Activated CD8-positive, alpha-beta T cell treated with anti-CD3 and anti-CD28 coated beads for 36 hours (primary cell): ENCODE measurements at places on chromosomes 5 and 9. TPM values are rescaled to one million over a fixed set of nuclear protein-coding genes. Genes with fewer than 3 reads are reported as not detected.
A peak's percentile ranks its signal among the peaks of the same experiment; 100 is the strongest.

Gene PGM5
- total RNA-seq: not detected

Gene PCDHGA7
- not detected for total RNA-seq

GRCh38 chr9:126614088-126614454, 343 bp downstream of the LMX1B start:
- H3K4me3 ChIP-seq: no peak overlapping the region
- peaks cover 29% of the 10 kb centered on the region for H3K4me1 ChIP-seq
- DNase-seq: no peak
- H3K36me3 ChIP-seq: no peaks in the 10 kb centered on the region

Gene IFNA2
- not detected for total RNA-seq

DNA sequence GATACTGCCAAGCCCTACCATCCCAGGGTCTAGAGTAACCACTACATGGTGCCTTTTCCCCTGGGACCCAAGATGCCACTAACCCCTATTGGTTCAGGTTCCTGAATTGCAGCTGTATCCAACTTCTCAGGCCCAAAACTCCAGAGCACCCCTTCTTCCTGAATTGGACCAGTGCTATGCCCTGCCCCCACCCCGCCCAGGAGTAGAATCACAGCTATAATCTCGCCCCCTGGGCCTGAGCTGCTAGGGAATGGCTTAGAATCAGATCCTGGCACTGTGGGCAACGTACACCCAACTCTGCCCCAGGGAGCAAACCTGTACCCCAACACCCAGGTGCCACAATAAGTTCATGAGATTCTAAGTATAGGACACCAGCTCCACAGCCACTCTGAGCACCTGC, 206.3 kb downstream of the CACNA1B start:
- DNase-seq: no peak
- peaks cover 17% of the 10 kb centered on the region for H3K27me3 ChIP-seq
- H3K4me3 ChIP-seq: no peak overlapping the region
- no peaks in the 10 kb centered on the region for H3K4me1 ChIP-seq
- peaks cover 4% of the 10 kb centered on the region for H3K36me3 ChIP-seq

DNA sequence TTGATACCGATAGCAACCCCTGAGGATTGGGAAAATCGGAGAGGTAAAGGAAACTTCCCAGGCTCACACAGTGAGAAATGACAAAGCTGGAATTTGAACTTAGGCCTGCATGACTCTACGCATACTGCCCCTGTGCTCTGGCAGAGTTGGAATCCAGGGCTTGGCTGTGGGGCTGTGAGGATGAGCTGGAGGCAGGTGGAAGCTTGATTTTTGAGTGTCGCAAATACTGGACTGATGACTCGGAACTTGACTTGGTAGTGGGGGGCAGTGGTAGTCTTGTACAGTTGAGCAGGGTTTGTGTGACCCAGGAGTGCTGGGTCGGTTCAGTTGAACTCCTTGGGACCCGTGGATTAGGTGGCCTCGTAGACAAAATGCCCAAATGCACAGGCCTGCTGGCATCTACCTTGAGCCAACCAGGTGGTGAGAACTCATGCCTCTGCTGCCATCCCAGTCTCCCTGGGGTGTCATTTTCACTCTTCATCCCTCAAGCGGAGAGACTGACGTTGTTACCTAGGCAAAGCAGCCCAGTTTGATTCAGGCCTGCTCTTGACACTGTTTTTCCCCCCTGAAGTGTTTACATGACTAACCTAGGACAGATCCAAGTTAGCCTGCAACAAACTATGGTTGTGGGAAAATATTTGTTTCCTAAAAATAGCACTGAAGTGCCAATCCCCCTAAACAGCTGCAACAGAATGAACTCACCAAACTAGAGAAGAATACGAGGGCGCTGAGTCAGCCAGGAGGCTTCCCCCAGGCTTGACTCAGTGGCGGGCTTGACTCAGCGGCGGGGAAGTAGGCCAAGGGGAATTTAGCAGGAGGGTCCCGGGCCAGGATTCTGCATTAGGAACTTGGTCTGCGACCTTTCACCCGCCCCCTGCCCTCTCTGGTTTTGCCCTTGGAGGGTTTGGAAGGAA, 45.7 kb upstream of the ORM1 start:
- no peaks in the 10 kb centered on the region for H3K36me3 ChIP-seq
- DNase-seq: no peak
- peaks cover 1% of the 10 kb centered on the region for H3K27me3 ChIP-seq

DNA sequence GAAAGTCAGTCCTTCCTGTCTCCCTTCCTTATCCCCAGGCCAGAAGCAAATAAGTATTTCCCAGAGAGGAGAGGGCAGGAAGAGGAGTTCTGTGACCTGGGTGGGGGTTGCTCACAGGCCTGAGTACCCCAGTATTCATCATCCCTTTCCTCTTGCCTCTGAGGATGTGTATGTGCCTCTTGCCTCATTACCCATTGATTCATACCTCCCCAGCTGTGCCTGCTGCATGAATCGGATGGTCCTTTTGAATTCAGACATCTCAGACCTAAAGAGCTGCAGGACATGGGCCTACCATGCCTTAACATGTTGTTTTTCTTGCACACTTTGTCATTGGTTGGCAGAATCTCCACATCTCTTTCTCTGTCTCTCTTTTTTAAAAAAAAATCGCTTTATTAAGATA, 112.8 kb upstream of the SHB start:
- H3K27ac ChIP-seq: no peak overlapping the region
- no peak overlapping the region for H3K4me3 ChIP-seq
- H3K4me1 ChIP-seq: peaks cover 4% of the 10 kb centered on the region
- H3K36me3 ChIP-seq: no peaks in the 10 kb centered on the region
- DNase-seq: no peak

DNA sequence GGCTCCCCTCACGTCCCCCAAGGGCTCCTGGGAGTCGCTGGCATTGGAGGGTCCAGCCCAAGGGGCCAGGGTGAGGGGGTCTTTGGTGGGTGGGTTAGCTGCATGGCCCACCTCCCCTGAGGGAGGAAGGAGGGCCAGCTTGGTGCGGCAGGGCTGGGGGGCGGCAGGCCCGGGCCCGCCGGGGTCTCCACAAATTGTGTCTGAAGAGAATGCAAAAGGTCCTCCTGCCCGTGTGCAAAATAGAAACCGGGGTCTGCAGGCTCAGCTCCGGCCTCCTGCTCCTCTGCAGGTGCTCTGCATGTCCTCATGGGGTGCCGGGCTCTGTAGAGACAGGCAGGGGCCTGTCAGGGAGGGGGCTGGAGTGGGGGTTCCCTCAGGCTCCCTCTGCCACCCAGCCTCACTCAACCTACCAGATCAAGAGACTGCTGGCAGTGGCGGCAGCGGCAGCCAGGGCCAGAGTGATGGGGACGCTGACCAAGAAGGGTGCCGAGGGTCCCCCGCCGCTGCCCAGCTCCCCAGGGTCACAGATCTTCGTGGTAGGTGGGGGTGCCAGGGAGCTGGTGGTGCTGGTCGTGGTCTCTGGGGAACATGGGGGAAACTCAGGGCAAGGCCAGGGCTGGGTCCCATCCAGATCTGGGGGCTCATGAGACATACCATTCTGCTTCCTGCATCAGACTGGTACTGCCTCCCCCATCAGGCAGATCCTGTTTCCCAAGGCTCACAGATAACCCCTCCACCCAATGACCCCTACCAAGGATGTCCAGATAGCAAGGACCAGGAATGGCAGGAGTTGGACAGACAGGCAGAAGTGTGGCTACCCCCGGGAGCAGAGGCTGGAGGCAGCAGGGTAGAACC, 29.2 kb upstream of the ENHO start:
- H3K4me3 ChIP-seq: no peak overlapping the region
- H3K27me3 ChIP-seq: peaks cover 17% of the 10 kb centered on the region
- no peak for DNase-seq

DNA sequence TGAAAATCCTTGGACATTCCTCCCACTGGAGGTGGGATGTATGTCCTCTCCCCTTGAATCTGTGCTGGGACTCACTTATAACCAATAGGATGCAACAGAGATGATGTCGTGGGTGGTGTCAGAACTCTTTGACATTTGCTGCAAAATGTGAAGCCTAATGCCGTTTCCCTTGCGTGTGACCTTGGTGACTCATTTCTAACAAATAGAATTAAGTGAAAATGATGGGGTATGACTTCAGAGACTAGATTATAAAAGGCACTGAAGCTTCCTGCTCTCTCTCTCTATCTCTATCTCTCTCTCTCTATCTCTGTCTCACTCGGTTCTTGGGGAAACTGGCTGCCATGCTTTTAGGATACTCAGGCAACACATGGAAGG, 126.1 kb upstream of the STC2 start:
- H3K27ac ChIP-seq: no peak overlapping the region
- H3K27me3 ChIP-seq: peaks cover 3% of the 10 kb centered on the region
- DNase-seq: peak; percentile 3
- H3K4me1 ChIP-seq: no peaks in the 10 kb centered on the region
- no peak overlapping the region for H3K4me3 ChIP-seq

- DNase-seq: no peak
- no peaks in the 10 kb centered on the region for H3K36me3 ChIP-seq
- H3K27ac ChIP-seq: no peak overlapping the region
- no peaks in the 10 kb centered on the region for H3K27me3 ChIP-seq
- H3K4me1 ChIP-seq: no peaks in the 10 kb centered on the region
- no peak overlapping the region for H3K4me3 ChIP-seq
Measured at GRCh38 chr9:19429595-19429994, 20.8 kb downstream of the ACER2 start.

DNA sequence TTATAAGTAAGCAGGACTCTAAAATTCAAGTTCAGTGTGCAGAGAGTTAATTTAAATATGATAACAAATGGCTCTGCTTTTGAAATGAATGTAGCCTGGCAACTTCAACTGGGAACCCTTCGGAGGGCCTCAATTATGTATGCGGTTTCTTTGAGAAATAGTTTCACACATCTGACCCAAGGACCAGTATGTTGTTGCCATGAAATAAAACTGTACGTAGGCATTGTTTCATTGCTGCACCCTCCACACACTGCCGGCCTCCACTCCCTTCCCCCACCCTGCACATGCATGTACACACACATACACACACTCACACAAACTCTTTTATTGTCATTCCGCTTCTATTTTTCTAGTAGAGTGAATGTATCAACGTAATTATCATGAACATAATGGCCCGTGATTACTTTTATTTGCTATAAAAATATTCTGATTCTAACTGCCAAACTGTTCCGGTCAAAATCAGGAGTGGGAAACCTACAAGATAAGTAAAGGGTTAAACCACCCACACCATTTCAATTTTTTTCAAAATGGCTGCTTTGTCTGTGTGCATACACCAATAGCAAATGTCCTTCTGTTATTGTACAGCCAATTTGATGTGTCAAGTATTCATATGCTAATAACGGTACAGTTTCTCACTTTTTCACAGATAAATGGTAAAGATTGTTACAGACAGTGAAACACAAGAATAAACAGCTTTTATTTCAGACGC, 215.5 kb upstream of the TMEM161B start:
- no peaks in the 10 kb centered on the region for H3K36me3 ChIP-seq
- H3K4me1 ChIP-seq: no peaks in the 10 kb centered on the region
- peaks cover 8% of the 10 kb centered on the region for H3K27me3 ChIP-seq
- H3K4me3 ChIP-seq: no peak overlapping the region
- DNase-seq: no peak
- H3K27ac ChIP-seq: no peak overlapping the region

DNA sequence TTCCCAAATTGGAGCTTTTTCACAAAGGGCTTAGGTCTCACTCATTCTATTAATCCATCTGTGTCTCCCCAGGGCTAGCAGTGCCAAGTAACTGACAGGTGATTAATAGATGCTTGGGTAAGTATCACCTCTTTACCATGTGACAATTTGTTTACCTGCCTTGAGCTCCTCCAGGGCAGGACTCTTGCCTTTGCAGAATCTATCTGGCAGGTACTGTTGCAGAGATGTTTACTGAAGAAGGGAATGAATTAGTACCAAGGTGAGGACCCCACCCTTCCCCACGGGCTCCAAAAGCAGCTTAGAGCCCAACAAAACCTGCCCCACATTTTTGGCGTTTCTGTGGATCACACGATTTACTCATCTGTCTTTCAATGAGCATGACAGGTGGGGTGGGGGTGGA, 698 bp upstream of the TGFBI start:
- no peak overlapping the region for H3K27ac ChIP-seq
- no peaks in the 10 kb centered on the region for H3K36me3 ChIP-seq
- no peaks in the 10 kb centered on the region for H3K4me1 ChIP-seq
- DNase-seq: no peak
- H3K4me3 ChIP-seq: no peak overlapping the region

DNA sequence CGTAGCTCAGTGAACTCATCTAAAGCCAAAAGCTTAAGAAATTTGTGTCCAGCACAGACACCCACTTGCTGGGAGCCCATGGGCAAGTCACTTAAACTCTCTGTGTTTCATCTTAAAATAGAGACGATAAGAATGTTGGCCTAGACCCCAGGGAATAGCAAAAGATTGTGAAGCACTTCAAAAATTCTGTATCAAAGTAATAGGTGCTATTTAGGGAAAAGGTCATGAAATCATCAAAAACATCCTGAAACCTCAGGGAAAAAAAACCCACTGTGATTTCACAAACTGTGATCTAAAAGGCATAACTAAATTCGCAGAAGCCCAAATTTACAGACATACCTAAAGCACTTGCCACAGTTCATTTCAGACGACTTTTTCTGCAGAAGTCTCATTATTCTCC, 278.3 kb downstream of the NR2F1-AS1 start:
- no peaks in the 10 kb centered on the region for H3K36me3 ChIP-seq
- H3K4me3 ChIP-seq: no peak overlapping the region
- peaks cover 8% of the 10 kb centered on the region for H3K27me3 ChIP-seq
- H3K4me1 ChIP-seq: no peaks in the 10 kb centered on the region
- DNase-seq: no peak

DNA sequence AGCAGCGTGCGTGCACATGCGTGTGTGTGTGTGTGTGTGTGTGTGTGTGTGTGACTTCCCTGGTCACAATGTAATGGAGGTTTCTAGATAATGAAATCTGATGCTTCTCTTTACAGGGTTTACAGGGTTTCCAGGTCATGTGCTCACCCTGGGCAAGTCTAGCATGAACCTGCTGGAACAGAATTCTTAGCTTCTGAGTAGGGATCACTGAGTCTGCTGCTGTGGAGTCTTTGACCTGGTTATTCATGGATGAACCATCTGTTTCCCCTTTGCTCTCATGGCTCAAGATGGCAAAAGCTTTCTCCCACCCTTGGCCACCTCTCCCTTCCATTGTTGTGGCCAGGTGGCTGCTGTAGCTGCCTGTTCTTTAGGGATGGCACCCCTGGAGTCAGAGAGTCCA, 111.6 kb upstream of the SHB start:
- peaks cover 4% of the 10 kb centered on the region for H3K4me1 ChIP-seq
- no peak for DNase-seq
- H3K36me3 ChIP-seq: no peaks in the 10 kb centered on the region
- no peak overlapping the region for H3K4me3 ChIP-seq

DNA sequence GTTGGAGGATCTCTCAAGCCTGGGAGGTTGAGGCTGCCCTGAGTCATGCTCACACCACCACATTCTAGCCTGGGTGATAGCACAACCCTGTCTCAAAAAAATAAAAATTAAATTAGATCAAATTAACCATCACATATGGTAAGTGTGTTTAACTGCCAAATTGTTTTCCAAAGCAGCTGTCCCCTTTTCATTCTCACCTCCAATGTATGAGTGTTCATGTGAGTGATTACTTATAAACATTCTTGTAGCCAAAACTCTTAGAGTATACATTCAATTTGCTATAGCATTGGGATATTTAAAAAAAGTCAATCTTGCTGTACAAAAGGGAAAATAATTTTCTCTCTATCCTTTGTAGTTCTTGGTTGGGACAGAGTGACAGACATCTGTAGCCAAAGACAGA, 53.4 kb upstream of the SNAPC3 start:
- H3K4me3 ChIP-seq: no peak overlapping the region
- no peak for DNase-seq
- no peak overlapping the region for H3K27ac ChIP-seq
- H3K36me3 ChIP-seq: no peaks in the 10 kb centered on the region

Gene SREK1IP1
- total RNA-seq: 22.9 TPM

- H3K27me3 ChIP-seq: no peaks in the 10 kb centered on the region
- peak overlapping the region; percentile 94 for H3K27ac ChIP-seq
- DNase-seq: peak; percentile 65
- H3K4me1 ChIP-seq: peaks cover 59% of the 10 kb centered on the region
Measured at GRCh38 chr9:33165263-33166151, 1.6 kb downstream of the B4GALT1 start.
